ENCODE measurements at places on chromosomes 4 and X. TPM values are rescaled to one million over a fixed set of nuclear protein-coding genes. Genes with fewer than 3 reads are reported as not detected.

DNA sequence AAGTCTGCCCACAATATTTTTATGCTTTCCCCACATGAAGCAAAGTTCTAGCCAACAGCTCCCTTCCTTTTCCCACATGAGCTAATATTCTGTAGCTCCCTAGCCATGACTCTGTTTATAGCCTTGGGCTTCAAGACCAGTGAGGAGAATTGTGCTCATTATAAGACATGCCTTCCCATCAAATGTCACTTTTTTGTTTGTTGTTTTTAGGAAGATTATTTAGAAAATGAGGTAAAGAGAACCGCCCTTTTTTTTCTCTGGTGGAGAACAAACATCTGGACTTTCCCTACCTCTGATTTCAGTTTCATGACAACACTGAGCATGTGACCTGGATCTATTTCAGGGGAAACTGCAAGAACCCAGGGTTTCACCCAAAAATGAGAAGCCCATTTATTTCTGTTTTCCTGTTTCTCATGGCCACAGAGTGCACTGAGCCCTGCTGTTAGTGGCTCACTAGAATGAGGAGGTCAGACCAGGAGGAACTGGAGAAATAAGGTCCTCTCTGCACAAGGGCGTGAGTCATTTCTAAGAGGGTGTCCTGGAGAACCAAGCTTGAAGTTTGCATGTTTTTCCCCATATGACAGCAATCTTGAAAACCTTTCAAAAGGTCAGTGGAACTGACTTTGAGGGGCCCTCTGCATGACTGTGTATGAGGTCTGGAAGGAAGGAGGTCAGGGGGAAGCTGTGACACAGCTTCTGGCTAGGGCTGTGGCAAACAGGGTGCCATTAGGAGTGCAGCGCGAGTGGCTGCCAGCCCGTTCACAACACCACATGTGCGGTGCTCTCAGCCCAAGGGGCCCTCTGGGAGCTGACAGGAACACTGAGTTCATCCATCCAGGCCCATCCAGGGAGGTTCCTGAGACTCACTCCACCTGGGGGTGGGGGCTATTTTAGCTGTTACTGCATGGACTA is 55.2 kb downstream of the CHST7 start:
- peak; percentile 32 for DNase-seq
- H3K27me3 ChIP-seq = no peaks in the 10 kb centered on the region
- peaks cover 17% of the 10 kb centered on the region for H3K4me1 ChIP-seq

GRCh38 chrX:51866210-51866609 is 27.2 kb upstream of the MAGED1 start:
- no peak overlapping the region for H3K4me3 ChIP-seq
- no peak for DNase-seq
- H3K4me1 ChIP-seq = no peaks in the 10 kb centered on the region
- no peaks in the 10 kb centered on the region for H3K27me3 ChIP-seq
- H3K36me3 ChIP-seq = no peaks in the 10 kb centered on the region
- no peak overlapping the region for H3K27ac ChIP-seq

DNA sequence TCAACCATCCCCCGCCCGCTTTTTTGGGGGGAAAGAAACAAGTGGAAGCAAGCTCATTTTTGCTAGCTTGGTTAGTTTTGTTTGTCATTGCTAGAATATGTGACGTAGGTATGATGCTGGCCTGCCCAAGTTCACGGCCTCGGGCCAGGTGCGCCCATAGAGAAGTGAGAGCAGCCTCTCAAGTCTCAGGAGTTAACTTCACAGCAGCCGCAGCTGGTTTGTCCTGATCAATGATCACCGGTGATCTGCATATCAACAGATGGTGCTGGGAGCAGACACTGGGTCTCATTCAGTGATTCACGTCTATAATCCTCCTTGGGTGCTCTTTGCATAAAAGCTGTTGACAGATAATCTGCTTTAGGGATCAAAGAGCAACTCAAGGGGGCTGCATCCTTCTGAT is 50.1 kb downstream of the ENPP6 start:
- no peak for DNase-seq
- H3K4me3 ChIP-seq = no peak overlapping the region
- no peak overlapping the region for H3K27ac ChIP-seq
- H3K36me3 ChIP-seq = no peaks in the 10 kb centered on the region
- H3K4me1 ChIP-seq = peaks cover 9% of the 10 kb centered on the region

- no peaks in the 10 kb centered on the region for H3K4me1 ChIP-seq
- H3K36me3 ChIP-seq = no peaks in the 10 kb centered on the region
- H3K27me3 ChIP-seq = no peaks in the 10 kb centered on the region
- no peak for DNase-seq
- no peak overlapping the region for H3K27ac ChIP-seq
Observed at GRCh38 chrX:154715825-154716224, 35.1 kb downstream of the GAB3 start.

DNA sequence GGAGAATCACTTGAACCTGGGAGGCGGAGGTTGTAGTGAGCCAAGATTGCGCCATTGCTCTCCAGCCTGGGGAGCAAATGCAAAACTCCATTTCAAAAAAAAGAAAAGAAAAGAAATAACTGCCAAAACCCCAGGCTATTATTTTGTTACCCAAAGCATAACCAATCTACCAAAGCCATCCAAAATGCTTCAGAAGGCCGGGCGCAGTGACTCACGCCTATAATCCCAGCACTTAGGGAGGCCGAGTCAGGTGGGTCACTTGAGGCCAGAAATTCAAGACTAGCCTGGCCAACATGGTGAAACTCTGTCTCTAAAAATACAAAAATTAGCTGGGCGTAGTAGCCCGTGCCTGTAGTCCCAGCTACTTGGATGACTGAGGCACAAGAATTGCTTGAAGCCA is 49.8 kb downstream of the SMIM31 start:
- no peaks in the 10 kb centered on the region for H3K27me3 ChIP-seq
- no peak for DNase-seq
- H3K27ac ChIP-seq = no peak overlapping the region
- no peak overlapping the region for H3K4me3 ChIP-seq

DNA sequence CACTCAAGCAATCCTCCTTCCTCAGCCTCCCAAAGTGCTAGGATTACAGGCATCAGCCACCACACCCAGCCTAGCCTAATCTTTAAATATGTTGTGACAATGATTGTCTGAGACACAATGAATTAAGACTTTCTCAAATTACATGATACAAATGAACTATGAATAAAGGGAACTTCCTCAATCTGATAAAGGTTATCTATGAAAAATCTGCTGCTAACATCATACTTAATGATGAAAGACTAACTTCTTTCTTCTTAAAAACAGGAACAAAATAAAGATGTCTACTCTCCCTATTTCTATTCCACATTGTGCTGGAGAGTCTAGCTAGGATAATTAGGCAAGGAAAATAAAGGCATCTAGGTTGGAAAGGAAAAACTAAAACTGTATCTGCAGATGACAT is 60.0 kb downstream of the PDHA1 start:
- no peak overlapping the region for H3K27ac ChIP-seq
- no peak overlapping the region for H3K4me3 ChIP-seq
- H3K27me3 ChIP-seq = peaks cover 5% of the 10 kb centered on the region
- DNase-seq = no peak
- no peaks in the 10 kb centered on the region for H3K36me3 ChIP-seq
- H3K4me1 ChIP-seq = no peaks in the 10 kb centered on the region

DNA sequence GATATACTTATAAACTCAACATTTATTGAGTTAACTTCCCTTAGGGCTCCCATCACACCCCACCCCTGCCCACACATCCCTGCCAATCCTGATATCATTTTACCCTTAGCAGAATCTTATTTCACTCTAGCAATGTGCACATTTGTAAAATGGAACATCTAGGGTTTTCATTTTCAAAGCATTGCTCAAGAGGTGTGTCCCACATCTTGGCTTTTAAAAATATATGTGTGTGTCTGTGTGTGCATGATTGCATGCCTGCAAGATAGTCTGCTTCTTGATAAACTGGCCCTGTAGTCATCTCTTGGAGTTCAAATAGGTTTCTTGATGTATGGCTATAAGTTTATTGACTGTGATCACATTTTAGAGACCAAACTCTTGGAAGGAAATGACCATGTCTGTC is 26.4 kb upstream of the EGF start:
- no peaks in the 10 kb centered on the region for H3K4me1 ChIP-seq
- no peaks in the 10 kb centered on the region for H3K36me3 ChIP-seq
- H3K4me3 ChIP-seq = no peak overlapping the region
- no peak overlapping the region for H3K27ac ChIP-seq

GRCh38 chr4:8938623-8939022 is 67.0 kb upstream of the HMX1 start:
- peaks cover 14% of the 10 kb centered on the region for H3K27me3 ChIP-seq
- H3K27ac ChIP-seq = no peak overlapping the region
- H3K4me1 ChIP-seq = no peaks in the 10 kb centered on the region
- no peak for DNase-seq
- H3K4me3 ChIP-seq = no peak overlapping the region

DNA sequence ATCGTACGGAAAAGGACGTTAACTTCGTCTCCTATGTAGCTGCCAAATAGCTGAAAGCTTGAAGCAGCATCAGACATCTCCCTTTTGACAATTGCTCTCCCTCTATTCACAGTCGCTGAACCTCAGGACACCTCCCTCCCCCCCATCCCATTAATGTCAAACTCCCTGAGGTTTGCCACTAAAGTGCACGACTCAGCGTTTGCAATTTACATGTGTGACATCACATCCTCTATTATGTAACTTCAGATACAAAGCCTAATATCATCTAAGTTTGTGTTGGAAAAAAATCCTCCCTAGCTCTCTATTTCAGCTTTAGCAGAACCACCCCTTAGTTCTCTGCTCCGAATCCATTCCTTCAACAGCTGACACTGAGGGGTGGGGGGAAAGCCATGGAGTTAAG is 5.5 kb upstream of the NR3C2 start:
- peaks cover 41% of the 10 kb centered on the region for H3K4me1 ChIP-seq
- H3K4me3 ChIP-seq = peak overlapping the region; percentile 7
- peak overlapping the region; percentile 49 for H3K27ac ChIP-seq
- H3K27me3 ChIP-seq = no peaks in the 10 kb centered on the region

DNA sequence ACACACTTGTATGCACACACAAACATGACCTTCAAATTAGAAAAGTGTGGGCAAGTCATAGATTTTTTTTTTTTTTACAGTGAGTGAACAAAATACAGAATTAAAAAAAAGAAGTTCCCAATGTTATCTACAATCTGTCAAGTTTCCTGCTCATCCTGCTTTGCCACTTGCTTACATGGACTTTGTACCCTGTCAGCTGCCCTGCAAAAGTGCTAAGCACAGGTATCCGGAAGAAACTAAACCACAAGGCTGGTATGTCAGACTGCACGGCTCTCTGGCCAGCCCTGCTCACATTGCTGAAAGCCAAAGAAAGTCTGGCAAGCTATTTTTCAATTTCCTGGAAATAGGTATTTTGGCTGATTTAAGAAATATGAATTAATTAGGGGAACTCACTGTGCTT is 38.9 kb upstream of the BCLAF3 start:
- H3K4me1 ChIP-seq = no peaks in the 10 kb centered on the region
- peak overlapping the region; percentile 61 for H3K27ac ChIP-seq
- peak; percentile 84 for DNase-seq

DNA sequence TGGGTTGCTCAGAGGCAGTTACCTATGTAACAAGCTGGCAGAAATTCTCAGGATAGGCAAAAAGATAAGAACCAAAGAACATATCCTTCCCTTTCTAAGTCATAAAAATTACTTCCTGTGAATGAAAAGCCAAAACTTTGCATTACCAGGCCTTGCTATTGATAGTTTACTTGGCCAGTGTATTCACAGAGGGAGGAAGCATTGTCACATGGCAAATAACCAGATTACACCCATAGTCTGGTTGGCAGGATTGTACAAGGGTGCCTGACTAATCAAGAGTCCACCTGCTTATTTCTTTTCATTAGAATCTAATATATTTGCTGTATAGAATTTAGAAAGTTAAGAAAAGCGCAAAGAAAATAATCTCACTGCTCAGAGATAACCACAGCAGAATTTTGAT is 14.1 kb downstream of the XIAP start:
- no peak overlapping the region for H3K4me3 ChIP-seq
- H3K27ac ChIP-seq = no peak overlapping the region
- DNase-seq = no peak
- no peaks in the 10 kb centered on the region for H3K27me3 ChIP-seq
- H3K36me3 ChIP-seq = no peaks in the 10 kb centered on the region
- no peaks in the 10 kb centered on the region for H3K4me1 ChIP-seq

DNA sequence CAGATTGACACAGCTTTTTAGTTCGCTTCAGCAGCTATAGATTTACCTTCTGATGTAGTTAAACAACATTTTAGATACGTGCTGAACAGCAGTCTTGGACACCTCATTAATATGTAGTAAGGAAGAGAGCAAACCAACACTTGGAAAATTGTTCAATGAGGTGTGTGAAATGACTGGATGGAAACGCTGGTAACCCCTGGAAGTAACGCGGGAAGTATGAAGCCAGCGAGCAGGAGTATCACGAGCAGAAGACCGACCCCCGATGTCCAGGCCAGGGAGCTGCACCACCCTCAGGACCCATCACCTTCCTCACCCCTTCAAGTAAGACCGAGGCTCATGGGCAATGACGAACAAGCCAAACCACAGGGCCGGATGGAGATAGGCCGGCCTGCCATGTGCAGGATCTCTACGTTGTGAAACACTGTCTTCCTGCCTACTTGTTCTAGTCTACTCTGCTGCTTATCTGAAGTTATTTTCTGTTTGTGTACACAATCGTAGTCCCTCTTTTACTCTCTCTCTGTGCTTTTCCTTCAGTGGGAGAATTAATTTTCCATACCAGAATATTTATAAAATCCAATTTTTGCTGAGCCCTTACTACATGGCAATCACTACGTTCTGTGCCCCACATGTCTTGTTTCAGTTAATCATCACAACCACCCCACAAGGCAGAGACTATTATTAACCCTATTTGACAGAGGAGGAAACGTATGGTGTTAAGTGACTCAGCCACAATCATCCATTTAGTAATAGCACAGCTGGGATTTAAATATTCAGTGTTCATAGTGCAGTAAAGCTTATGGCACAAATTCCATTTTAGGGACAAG is 221.7 kb downstream of the APBB2 start:
- H3K4me3 ChIP-seq = no peak overlapping the region
- H3K4me1 ChIP-seq = peaks cover 34% of the 10 kb centered on the region
- H3K27ac ChIP-seq = no peak overlapping the region
- no peaks in the 10 kb centered on the region for H3K36me3 ChIP-seq

DNA sequence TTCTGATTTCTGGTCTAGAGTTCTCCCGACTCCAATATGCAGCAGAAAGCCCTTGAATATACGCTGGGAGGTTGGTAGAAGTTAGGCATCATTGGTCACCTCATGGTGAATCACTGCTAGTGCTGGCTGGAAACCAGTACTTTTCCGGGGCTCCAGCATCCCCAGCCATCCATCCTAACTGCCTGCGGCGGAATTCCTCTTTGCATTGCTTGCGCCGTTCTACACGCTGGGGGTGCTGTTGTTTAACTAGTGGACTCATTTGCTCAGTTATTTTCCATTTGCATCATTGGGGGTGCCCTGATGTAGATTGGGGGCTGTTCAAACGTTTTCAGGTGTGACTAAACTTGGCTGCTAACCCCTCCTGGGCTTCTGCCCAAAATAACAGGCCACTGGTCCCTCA is 23.3 kb upstream of the GPR50 start:
- H3K27me3 ChIP-seq = no peaks in the 10 kb centered on the region
- H3K4me1 ChIP-seq = no peaks in the 10 kb centered on the region
- H3K36me3 ChIP-seq = no peaks in the 10 kb centered on the region

GRCh38 chr4:87174672-87175071 is 45.7 kb downstream of the KLHL8 start:
- H3K27me3 ChIP-seq = no peaks in the 10 kb centered on the region
- no peak overlapping the region for H3K27ac ChIP-seq
- no peak for DNase-seq

GRCh38 chr4:23166407-23166806 is 473.7 kb downstream of the GBA3 start:
- no peak overlapping the region for H3K27ac ChIP-seq
- H3K36me3 ChIP-seq = no peaks in the 10 kb centered on the region
- no peaks in the 10 kb centered on the region for H3K4me1 ChIP-seq
- no peak for DNase-seq
- H3K4me3 ChIP-seq = no peak overlapping the region

Gene GNRHR
- total RNA-seq = not detected

Gene INTU
- total RNA-seq = 9.1 TPM

Gene CTAG2
- not detected for total RNA-seq

Gene GYG2
- 6.1 TPM for total RNA-seq

Gene PDGFRA
- 177 TPM for total RNA-seq
